DMS 273 treated with DMSO at 0.1 percent for 48 hours (cell line): ENCODE measurements at places on chromosomes 6 and 20.

GRCh38 chr6:3334555-3334954, 75.8 kb downstream of the PSMG4 start:
- no peak for DNase-seq

GRCh38 chr20:45892828-45893500, 1.8 kb downstream of the CTSA start:
- no peak for DNase-seq

GRCh38 chr6:135323979-135324378, 142.9 kb downstream of the MYB start:
- no peak for DNase-seq

GRCh38 chr6:82182756-82183155, 64.8 kb downstream of the IBTK start:
- no peak for DNase-seq

- no peak for DNase-seq
Observed at GRCh38 chr20:61846074-61846473, 219.6 kb downstream of the TAF4 start.

- no peak for DNase-seq
Observed at GRCh38 chr6:1481286-1481685, 91.9 kb downstream of the FOXF2 start.

- no peak for DNase-seq
Observed at GRCh38 chr6:167232356-167232755, 58.8 kb upstream of the UNC93A start.

DNA sequence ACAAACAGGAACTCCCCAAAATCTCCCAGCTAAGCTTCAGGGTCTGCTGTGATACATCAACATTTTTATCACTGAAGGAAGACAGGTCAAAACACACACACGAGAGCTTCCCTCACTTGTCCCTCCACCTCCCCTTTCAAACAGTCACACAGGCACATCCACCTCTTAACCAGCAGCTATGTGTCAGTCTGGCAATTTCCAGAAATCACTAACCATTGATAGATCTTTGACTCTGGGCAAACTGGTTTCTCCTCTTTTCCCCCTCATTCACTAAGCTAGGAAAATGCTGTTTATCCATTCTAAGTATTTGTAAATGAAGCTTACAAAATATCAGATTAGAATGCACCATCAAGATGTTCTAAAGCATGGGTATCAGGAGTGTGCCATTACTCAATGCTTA, 87.8 kb downstream of the DCDC2 start:
- DNase-seq = no peak

DNA sequence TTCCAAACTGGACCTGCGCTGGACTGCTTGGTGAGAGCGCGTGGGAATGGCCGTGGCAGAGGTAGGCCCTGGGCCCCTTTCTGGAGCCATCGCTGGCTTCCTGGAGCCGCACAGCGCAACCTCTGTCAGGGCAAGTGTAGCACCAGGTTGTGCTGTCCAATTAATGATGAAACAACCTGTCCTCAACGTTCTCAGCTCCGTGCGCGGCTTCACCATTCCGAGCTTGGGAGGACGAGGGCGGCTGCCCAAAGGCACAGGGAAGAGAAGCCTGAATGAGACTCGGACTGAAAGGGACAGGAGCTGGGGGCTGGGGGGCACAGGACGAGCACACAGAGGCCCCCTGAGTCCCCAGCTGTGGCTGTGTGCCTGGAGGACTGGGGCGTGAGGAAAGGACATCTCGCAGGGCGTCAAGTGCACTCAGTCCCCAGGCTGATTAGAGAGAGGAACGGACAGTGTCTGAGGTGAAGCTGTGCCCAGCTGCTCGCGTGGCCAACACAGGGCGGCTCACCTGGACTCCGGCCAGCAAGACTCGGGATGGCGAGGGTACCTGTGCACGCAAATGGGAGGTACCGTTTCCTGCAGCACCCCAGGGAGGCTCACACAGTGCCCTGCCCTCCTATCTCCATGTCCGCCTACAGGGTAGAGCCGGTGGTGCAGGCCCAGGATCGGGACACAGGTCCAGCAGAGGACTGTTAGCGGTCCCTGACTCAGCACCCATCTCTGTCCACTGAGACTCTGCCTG, 403.3 kb downstream of the TAF4 start:
- DNase-seq = no peak

DNA sequence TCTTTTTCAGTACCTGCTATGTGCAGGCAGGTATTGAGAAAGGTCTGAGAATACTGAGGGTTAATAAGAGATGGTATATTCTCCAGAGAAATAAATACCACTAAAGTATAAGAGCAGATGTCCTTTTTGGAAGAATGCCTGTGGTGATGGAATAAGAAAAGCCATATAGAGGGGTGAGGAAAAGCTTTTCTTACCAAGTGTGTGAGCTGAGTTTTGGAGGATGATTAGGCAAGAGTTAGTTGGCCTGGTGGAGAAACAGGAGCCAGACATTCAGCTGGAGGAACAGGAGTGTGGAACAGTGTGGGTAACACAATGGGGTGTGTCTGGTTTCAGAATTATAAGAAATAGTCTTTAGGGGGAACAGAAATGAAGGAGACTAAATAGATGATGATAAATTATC, 19.9 kb downstream of the ZNF451 start:
- no peak for DNase-seq

DNA sequence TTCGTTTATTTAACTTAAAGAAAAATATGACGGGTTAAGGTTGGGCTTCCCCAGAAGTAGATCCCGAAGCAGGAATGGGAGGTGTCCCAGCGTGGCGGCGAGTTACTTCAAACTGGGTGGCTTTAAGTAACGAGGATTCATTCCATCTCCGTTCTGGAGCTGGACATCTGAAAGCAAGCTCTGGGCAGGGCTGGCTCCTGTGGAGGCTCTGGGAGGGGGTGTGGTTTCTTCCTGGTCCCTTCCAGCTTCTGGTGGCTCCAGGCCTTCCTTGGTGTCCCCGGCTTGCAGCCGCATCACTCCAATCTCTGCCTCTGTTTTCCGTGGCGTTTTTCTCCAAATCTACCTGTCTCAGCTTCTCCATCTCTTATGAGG, 47.3 kb upstream of the BHLHE23 start:
- no peak for DNase-seq

GRCh38 chr6:158611039-158611438, 33.5 kb downstream of the DYNLT1 start:
- no peak for DNase-seq
